ENCODE measurements at places on chromosomes 2 and 18.
A peak's percentile ranks its signal among the peaks of the same experiment; 100 is the strongest.

GRCh38 chr2:174771631-174772471 lies 7.6 kb upstream of the CHRNA1 start:
- peak; percentile 83 for DNase-seq

DNA sequence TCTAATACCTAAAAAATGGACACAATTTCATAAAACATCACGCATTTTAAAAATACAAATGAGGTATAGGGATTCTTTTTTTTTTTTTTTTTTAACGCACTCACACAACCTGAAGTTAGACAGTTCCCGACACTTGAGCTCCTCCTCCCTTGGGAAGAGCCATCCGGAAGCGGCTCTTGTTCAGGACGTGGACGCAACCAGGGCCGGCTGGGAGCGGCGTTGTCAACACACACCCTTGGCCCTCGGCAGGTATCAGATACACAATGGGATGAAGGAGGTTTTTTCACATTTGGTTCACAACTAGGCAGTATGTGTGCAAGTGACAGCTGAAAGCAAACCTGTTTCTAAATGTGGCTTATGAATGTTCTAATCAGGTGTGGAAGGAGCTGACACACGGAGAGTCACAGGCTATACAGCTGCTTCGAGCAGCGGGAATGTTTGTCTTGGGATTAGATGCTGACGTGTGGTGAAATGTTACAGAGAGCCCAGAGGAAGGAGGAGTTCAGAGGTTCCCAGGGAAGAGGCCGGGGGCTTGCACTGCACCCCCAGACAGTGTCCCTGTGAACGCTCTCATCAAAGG lies 111.1 kb downstream of the PXDN start:
- DNase-seq, result no peak

DNA sequence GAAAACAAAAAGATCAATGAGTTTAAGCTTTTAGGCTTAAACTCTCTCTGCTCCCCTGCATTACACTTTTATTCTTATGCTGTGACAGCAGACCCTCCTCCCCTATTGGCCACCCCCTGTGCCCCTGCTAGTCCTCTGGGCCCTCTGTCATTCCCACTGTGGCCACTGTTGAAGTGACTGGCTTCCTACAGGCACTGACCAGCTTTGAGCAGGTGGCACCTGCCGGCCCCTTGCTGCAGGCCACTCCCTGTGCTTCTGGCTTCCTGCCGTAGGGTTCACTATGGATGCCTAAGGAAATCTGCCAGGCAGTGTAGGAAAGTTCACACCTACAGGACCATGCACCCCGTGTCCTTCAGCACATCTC lies 156.5 kb upstream of the L3MBTL4 start:
- no peak for DNase-seq

GRCh38 chr18:23619388-23619881 lies 33.1 kb upstream of the NPC1 start:
- DNase-seq, result no peak

DNA sequence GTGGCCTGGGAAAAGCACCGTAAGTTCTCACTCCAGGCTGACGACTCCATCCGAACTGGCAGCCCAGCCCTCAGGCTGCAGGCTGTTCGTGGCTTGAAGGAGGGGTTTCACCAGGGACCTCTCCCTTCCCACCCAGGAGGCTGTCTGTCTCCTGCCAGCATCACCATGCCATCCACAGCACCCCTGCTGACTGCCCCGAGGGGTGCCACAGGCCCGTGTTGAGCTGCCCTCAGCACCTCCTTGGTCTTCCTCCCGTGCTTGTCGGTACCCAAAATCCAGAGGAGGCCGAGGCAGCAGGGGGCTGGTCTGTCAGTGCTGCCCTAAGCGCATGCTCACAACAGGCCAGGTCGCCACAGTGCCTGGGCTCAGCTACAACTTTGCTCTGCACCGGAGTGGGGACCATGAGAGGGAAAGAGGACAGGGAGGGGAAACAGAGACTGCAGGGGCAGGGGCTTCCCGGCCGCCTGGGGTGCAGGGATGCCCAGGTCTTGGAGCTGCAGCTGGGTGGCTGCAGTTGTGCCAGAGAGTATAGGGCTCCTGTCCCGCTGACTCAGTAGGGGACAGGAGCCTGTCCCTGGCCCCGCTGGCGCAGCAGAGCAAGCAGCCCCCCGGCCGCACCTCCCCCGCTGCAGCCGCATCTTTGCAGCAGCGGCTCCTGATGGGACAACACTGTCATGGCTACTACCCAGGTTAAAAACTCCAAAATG lies 963.7 kb upstream of the CRIM1 start:
- DNase-seq, result no peak

GRCh38 chr2:8587251-8587791 lies 94.5 kb upstream of the ID2 start:
- no peak for DNase-seq

GRCh38 chr2:120855855-120856405 lies 120.3 kb downstream of the GLI2 start:
- DNase-seq, result no peak

GRCh38 chr18:31701744-31702143 lies 17.4 kb upstream of the B4GALT6 start:
- no peak for DNase-seq

GRCh38 chr2:224984637-224985036 lies 57.6 kb downstream of the DOCK10 start:
- no peak for DNase-seq

- no peak for DNase-seq
Measured at GRCh38 chr2:70403267-70404053, 101.6 kb upstream of the FAM136A start.

DNA sequence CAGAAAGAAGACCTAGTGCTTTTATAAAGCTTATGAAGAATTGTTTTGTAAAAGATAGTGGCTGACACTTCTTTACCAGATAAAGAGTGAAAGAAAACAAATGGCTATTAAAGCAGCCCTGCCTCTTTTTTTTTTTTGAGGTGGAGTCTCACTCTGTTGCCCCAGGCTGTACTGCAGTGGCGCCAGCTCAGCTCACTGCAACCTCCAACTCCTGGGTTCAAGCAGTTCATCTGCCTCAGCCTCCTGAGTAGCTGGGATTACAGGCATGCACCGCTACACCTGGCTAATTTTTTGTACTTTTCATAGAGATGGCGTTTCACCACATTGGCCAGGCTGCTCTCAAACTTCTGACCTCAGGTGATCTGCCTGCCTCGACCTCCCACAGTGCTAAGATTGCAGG lies 12.9 kb downstream of the ARPC2 start:
- no peak for DNase-seq

GRCh38 chr18:3529077-3529476 lies 79.1 kb downstream of the TGIF1 start:
- DNase-seq, result no peak

GRCh38 chr2:229206548-229206947 lies 64.5 kb downstream of the PID1 start:
- DNase-seq, result no peak

DNA sequence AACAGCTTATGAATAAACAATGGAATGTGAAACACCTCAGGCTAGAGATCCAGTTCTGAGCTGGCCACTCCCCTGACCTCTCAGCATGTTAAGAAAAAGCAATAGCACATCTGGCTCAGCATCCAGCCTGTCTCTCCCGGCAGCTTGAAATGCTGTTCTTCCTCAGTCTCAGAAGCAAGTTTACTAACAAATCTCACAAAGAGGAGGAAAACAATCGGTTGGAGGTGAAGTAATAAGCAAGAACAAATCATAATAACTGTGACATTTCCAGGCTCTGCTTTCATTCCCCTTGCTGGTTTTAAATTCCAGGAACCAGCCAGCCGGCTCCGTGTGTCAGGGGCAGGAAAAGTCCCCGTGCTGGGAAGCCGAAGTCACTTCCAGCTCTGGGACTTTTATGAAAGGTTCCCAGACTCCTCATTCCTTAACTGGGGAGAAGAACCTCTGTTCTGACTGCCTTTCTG lies 133.9 kb upstream of the ARL4C start:
- no peak for DNase-seq

- DNase-seq, result no peak
Measured at GRCh38 chr2:28661589-28662001, 90.0 kb upstream of the PPP1CB start.

GRCh38 chr2:25375989-25376545 lies 34.3 kb upstream of the DNMT3A start:
- no peak for DNase-seq

DNA sequence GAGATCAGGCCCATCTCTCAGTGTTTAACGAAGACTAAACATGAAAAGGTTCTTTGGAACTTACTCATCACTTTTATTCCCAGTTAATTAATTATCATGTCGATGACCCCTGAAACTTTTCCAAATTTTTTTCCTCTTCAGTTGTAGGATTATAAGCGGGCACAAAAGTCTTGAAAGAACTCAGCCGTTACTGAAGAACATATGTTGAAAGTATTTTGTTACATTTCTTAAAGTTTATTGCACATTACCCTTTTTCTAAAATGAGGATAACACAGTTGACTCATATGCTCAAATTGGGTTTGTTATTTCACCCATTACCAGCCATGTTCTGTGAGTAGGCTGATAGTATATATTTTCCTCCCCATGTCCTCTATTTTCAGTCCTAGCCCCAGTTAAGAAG lies 75.9 kb upstream of the COL3A1 start:
- DNase-seq, result no peak

DNA sequence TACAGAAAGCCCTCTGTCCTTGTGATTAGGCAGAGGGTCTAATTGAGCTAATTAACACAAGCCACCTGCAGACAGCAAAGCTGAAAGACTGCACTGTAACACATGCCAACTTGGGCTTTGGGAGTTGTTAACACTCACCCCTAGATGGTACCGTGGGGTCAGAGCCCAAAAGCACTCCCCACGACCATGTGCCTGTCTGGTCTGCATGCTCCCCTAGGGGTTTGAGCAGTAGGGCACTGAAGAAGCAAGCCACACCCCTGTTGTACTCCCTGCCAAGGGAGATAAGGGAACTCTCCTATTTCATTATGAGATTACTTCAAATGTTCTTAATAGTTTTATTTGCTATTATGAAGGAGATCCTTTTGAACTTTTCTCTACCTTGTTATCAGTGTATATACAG lies 560.1 kb upstream of the FSHR start:
- no peak for DNase-seq

GRCh38 chr2:215808996-215809395 lies 204.4 kb downstream of the MREG start:
- no peak for DNase-seq
